Mesothelial cell of epicardium (in vitro differentiated cells): ENCODE measurements at places on chromosomes 3 and 15. TPM values are rescaled to one million over a fixed set of nuclear protein-coding genes. Genes with fewer than 3 reads are reported as not detected.
A peak's percentile ranks its signal among the peaks of the same experiment; 100 is the strongest.

DNA sequence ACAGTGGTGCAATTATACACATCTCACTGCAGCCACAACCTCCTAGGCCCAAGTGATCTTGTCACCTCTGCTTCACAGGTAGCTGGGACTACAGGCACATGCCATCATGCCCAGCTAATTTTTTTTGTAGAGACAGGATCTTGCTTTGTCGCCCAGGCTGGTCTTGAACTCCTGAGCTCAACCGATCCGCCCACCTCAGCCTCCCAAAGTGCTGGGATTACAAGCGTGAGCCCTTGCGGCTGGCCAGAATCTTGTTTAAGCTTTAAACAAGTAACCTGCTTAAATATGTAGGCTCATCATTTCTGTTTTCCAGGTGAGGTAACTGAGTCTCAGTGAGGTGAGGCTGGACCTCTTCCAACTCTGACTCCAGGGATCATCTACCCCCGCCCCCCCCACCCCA, 7.7 kb upstream of the PSTPIP1 start:
- no peak overlapping the region for H3K4me3 ChIP-seq
- no peaks in the 10 kb centered on the region for H3K36me3 ChIP-seq
- no peak overlapping the region for H3K27ac ChIP-seq
- H3K4me1 ChIP-seq: peaks cover 6% of the 10 kb centered on the region

MELTF gene
- 9.1 to 9.9 TPM (median 9.2 TPM) in 3 replicates for total RNA-seq

GRCh38 chr15:39854161-39854560, 65.9 kb downstream of the GPR176 start:
- H3K27ac ChIP-seq: no peak overlapping the region
- no peak for DNase-seq
- no peaks in the 10 kb centered on the region for H3K36me3 ChIP-seq
- no peaks in the 10 kb centered on the region for H3K27me3 ChIP-seq

DNA sequence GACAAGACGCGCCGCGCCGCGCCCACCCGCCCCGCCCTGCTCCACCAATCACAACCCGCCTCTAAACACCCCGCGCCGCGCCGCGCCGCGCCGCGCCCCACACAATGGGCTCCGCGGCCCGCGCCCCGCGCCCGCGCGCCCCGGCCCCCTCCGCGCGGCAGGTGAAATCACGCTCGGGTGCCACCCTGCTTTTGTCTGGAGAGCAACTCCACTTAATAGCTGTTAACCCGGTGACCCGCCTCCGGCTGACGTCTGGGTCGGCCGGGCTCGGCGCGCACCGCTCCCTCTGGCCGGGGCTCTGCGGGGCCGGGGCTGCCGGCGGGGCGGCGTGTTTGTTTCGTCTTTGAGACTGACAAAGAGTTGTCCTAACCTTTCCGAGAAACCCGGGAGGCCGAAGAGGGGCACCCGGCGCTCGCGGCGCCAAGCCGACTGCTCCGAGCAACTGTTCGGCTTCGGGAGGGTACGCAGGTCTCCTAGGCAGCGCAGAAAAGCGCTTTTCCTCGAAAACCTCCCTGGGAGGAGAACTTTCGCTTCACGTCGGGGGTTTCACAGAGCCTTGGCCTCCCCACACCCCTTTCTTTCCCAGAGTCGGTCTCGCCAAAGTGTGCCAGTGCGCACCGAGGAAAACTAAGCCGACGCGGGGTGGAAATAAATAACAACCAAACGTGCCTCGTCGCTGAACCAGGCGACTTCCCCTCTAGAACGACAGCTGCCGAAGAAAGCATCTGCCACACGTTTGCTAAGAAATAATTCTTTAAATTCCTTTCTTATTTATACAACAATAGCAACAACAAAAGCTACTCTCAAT, 518.4 kb downstream of the FOXP1 start:
- peak; percentile 67 for DNase-seq
- H3K4me3 ChIP-seq: peak overlapping the region; percentile 72
- H3K27ac ChIP-seq: peak overlapping the region; percentile 94
- H3K27me3 ChIP-seq: no peaks in the 10 kb centered on the region
- H3K36me3 ChIP-seq: no peaks in the 10 kb centered on the region

DNA sequence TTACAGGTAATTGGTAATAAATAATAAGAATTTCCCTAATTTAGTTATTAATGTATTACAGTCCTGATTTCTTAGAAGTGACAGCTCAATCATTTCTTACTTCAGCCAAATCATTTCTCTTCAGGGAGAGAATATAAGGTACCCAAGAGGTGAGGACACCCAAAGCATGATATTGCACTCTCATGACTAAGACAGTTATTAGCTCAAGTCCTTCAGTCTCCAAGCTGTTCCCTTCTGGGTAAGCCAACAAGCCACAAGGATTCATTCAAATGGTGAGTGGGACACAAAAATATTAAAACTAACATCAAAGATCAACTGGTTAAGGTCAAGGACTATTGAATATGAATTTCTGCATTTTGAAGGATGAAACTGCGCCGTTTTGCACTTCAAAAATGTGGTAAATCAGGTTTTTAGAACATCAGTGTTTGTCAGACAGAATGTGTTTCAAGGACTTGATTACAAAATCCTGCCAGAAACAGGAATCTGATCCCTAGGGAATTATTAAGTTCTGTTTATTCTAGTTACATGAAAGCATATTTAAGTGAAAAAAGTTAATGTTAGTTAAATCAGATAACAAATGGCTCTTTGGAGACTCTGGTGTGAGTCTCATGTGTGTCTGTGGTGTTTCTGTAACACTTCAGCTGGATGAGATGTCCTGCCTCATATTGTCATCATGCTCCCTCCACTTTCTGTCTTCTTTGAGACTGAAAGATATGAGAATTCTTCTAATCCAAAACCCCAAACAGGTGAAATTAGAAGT, 101.7 kb upstream of the COL8A1 start:
- DNase-seq: no peak
- peaks cover 29% of the 10 kb centered on the region for H3K4me1 ChIP-seq
- H3K27ac ChIP-seq: peak overlapping the region; percentile 75
- H3K27me3 ChIP-seq: no peaks in the 10 kb centered on the region
- H3K36me3 ChIP-seq: no peaks in the 10 kb centered on the region

BCL6 gene
- 29.2 to 32.7 TPM (median 30.6 TPM) in 3 replicates for total RNA-seq

STXBP5L gene
- 1.7 to 2.5 TPM (median 1.7 TPM) in 3 replicates for total RNA-seq

DNA sequence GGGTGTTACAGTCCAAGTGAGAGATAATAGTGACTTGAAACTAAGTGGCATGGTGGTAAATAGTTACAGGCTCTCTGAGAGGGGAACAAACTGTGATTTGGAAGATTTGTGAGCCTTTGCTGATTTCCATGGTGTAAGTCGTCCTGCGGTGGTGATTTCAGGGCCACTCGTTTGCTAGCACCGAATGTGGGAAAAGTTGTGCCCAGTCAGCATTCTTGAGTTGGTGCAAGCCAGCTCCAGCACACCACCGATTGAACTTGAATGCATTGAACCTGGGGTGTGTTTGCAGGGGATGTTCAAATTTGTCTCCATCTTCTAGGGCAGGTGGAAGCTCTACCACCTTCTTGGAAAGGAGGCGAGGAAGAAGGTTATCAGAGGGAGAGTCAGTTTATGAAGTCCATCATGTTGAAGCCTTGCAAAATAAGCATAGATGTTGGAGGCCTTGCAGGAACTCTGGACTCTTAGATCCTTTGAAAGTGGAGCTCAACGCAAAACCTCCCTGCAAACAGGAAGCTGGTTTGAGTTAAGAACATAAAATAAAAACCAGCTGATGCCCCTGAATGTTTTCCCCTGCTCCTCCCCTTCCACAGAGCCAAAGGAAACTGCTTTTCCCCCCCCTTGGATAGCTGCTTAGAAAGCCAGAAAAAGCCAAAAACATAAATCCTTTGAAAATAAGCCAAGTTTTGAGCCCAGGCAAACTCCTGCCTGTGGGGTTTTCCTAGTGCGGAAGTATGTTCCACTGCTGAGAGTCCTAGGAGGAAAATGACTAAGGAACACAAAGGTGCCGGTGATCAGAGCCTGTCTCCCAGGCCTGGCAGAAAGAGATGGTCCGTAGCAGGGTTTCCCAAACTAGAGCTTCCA, 21.9 kb downstream of the MAPKBP1 start:
- no peak for DNase-seq
- no peaks in the 10 kb centered on the region for H3K27me3 ChIP-seq
- H3K4me3 ChIP-seq: no peak overlapping the region
- peaks cover 35% of the 10 kb centered on the region for H3K4me1 ChIP-seq

CLRN1 gene
- total RNA-seq: not detected in 3 replicates
